Left lobe of liver (tissue), 2 donors: ENCODE measurements at places on chromosomes 2 and 18. TPM values are rescaled to one million over a fixed set of nuclear protein-coding genes. Genes with fewer than 3 reads are reported as not detected.

The LRRTM4 gene
- not detected for total RNA-seq

GRCh38 chr18:54950221-54950620, 9.0 kb downstream of the CCDC68 start:
- DNase-seq = no peak

DNA sequence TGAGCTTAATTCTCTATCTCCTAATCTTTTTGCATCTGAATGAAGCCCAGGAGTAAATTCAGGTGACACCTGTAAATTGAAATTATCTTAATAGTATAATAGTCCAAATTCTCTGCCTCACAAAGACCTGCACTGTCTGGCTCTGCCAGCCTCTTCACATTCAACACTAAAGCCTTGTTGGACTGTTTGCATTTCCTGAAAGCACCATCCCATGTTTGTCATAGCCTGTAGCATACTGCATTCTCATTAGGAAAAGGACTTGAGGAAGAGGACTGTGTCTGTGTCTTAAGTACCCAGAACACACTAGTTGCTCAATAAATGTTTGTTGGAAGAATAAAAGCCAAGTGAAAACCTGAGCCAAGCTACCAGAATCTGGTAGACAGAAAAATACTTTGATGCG, 42.9 kb upstream of the GRHL1 start:
- DNase-seq = no peak

The MARCO gene
- 38.8 TPM for total RNA-seq

The GREB1L gene
- total RNA-seq = 4.3 TPM

DNA sequence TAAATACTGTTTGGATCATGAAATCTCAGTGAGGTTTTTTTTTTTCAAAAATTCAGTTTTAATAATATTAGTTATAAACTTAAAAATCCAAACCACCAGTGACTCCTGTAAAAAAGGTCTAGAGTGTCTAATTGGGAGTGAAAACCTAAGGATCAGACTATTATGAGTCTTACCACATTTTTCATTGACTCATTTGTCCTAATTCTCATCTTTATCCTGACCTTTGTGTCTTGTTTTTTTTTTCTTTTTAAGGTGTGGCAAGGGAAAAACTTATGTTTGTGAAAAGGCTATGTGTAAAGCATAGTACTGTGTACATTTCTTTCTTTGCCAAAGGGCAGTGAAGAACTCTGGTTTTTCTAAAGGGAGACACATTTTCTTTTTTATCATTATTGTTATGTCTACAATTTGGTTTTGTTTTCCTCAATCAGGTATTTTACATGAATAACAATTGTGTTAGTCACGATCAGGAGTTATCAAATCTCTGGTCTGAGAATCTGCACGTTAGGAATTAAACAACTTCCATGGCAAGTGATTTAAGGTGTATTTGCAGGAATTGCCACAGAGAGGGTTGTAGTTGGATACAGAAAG, 52.6 kb downstream of the RHBDD1 start:
- no peak for DNase-seq

The NT5C1B gene
- not detected for total RNA-seq

DNA sequence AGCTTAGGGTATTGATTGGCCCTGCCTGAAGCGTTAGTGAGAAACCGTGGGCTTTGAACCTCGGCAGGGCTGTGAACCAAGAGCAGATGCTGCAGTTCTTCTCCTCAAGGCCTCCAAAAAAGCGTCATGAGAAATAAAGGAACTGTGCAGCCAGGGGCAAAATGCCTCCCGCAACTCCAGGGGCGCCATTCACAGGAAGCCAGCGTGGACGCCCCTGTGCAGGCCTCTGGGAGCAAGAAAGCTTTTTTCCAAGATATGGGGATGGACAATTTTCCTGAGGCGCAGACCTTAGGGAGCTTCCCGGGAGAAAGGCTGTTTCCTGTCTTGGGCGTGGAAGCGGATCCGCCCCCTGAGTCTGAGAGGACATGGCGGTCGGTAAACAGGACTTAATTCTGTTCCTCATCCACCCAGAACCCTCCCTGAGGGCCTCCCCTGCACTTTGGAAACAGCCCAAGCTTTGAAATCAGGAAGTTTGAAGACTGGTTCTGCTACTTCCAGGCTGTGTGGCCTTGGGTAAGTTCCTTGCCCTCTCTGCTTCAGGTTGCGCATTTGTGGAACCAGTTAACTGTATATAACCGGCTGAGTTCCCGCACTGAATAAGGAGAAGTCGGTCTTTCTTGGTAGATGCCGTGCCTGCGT, 29.6 kb upstream of the CABLES1 start:
- no peak for DNase-seq

DNA sequence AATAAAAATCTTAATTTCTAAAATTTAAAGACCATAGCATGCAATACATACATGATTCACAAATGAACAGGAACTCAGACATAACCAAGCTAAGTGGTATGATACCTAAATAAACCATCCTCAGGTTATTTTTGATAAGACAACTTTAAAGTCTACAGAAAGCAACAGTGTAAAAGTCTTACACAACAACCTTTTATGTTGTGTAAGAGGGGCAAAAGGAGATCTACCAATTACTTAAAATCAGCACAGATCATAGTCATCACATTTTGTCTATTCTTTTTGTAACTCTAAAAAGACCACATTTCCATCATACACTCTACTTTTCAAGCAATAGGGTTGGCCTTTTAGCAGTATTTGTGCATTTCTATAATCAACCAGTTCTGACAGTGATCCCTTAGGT, 16.3 kb downstream of the SP3 start:
- no peak for DNase-seq

The ROCK2 gene
- total RNA-seq = 12.0 TPM

DNA sequence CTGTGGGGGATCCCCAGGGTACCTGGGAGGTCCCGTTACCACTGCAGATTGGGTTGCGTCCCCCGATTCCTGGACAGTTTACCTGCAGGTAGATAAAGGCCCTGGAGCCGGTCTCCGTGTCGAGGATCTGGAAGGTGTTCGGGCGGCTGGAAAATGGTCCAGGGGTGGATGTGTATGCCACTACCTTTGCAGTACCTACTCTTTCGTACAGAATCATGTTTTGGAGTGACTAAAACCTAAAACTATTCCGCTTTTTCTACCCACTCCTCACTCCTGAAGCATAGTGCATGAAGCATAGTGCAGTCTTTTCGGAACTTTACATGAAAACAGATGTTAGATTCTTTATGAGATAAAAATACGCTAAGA, 418 bp downstream of the WDR75 start:
- no peak for DNase-seq

The TRIM43 gene
- total RNA-seq = not detected

- DNase-seq = no peak
Observed at GRCh38 chr2:168363347-168364092, 92.6 kb upstream of the CERS6 start.

The NXPH2 gene
- total RNA-seq = not detected

- DNase-seq = no peak
Observed at GRCh38 chr2:28591711-28592335, 96.0 kb downstream of the PLB1 start.

DNA sequence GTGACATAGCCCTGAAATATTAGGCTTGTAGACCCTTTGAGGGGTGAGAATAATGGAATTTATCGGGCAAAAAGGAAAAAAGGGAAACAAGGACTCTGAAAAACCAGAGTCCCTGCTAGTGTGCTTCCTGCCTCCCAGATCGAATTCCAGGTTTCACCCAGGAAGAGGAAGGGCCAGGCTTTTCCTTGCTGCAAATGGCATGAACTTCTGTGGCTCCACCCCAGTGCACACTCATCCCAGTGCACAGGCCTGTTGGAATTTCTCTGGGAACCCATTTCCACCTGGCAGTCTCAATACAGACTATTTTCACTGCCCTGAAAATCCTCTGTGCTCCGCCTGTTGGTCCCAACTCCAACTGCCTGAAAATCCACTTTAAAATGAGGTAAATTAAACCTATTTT, 29.9 kb downstream of the C18orf54 start:
- DNase-seq = no peak

The DOK1 gene
- 2.8 TPM for total RNA-seq

GRCh38 chr2:203549406-203549805, 14.3 kb upstream of the RAPH1 start:
- no peak for DNase-seq

GRCh38 chr2:46073540-46074046, 223.6 kb upstream of the EPAS1 start:
- no peak for DNase-seq

The DNAJC5G gene
- not detected for total RNA-seq

The TRABD2A gene
- 0.68 TPM for total RNA-seq

DNA sequence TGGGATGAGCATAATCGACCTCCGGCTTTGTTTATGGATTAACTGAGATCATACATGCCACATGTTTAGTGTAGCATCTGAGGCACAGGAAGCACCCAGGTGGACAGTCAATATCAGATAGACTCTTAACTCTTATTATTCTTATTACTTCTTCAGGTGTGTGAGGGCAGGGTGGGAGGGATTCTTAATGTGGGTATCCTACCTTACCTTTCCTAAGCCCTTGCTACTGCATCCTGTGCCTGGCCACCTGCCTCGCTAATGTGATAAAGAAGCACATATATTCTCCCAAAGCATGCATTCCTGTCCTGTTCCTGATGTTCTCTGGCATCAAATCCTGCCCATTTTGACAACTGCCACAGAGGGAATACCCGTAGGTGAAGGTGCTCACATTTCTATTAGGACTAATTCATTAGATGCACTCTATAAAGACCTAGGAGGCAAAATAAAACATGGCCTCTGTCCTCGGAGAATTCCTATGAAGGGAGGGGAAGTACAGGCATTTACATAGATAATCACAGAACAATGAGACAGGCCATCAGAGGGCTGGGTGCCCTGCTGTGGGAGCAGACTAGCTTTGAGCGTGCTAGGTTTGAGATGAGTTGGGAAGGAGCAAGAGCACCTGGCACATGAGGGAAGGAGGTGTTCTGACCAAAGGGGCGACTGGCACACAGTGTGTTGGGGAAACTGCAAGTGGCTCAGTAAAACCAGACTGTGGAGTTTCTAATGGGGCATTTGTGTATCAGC, 19.5 kb upstream of the CELF4 start:
- no peak for DNase-seq

The DSG4 gene
- not detected for total RNA-seq

DNA sequence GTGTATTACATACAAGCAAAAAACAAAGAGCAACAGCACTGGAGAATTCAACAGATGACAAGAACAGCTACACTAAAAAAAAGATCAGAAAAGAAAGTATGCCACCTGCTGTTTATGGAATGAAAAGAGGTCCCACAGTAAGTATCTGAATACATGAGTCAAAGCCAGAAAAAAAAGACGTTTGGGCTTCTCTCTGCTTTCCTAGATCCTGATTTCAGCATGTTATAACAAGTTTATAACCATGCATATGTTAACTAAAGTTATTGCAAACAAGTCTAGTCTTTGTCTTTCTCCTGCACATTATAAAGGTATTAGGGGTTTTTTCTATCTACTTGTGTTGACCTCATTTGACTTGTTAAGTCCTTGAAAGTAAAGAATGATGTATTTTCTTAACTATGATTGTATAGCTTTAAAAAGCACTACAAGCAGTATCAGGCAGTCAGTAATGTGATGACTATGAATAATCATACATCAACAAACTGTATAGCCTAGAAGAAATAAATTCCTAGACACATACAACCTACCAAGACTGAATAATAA, 108.5 kb upstream of the COL5A2 start:
- no peak for DNase-seq

The SKA1 gene
- 0.15 TPM for total RNA-seq

The FBLN7 gene
- 5.1 TPM for total RNA-seq

GRCh38 chr2:8553643-8554042, 128.2 kb upstream of the ID2 start:
- no peak for DNase-seq

- DNase-seq = no peak
Observed at GRCh38 chr2:128817171-128817570, 498.5 kb upstream of the HS6ST1 start.

GRCh38 chr2:59833941-59834340, 719.5 kb downstream of the BCL11A start:
- DNase-seq = no peak

The CFAP65 gene
- 0.05 TPM for total RNA-seq

DNA sequence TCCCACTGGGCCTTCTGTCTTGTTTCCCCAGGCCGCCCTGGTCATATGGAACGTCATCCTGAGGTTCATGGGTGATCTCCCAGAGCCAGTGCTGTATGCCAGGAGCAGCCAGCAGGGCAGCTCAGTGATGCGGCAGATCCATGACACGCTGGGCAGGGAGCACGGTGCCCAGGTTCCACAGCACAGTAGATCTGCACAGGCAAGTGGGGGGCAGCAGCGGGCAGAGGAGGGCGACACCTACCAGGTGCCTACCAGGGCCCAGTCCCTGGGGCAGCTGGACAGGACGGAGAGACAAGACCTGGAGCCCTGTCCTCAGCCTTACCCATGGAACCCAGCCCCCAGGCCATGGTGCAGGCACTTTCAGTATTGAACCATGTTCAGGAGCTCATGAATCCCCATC, 36.1 kb upstream of the GPR17 start:
- DNase-seq = peak; percentile 40

- no peak for DNase-seq
Observed at GRCh38 chr18:28147674-28148171, 29.2 kb downstream of the CDH2 start.

The RNU2-63P gene
- total RNA-seq = 1.7 TPM

GRCh38 chr18:47436871-47437270, 185.4 kb upstream of the SKOR2 start:
- no peak for DNase-seq

The SPDYA gene
- total RNA-seq = 0.13 TPM

DNA sequence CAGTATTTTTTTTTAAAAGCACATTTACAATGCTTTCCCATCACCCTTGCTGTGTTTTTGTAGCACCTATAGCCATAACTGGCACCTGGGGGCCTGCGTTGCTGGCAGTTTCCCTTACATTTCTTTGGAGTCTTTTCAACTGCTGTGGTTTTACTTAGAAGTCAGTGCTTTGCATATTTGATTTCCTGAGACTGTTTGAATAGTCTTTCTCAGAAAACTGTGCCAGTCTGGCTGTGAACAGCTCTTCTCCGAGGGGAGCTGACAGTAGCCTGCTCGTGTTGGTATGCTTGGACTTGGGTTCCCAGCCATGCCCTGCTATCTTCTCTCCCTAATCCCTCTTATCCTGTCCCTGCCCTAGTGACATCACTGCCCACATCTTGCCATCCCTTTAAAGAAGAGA, 81.5 kb downstream of the DPP4 start:
- DNase-seq = no peak

DNA sequence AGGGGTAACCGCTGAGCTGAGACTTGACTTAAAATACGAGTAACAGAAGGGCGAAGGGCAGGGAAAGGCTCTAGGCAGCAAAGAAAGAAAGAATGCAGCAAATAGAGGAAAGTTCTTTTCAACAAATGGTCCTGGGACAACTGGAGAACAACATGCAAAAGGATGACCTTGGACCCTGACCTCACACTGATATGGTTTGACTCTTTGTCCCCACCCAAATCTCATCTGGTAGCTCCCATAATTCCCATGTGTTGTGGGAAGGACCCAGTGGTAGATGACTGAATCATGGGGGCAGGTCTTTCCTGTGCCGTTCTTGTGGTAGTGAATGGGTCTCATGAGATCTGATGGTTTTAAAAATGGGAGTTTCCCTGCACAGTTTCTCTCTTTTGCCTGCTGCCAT, 33.9 kb downstream of the ST3GAL5 start:
- DNase-seq = no peak

GRCh38 chr18:2921778-2922177, 75.0 kb downstream of the EMILIN2 start:
- DNase-seq = no peak

The RAB6C gene
- total RNA-seq = not detected

GRCh38 chr2:173296235-173296634, 58.4 kb upstream of the CDCA7 start:
- no peak for DNase-seq

The SNTG2 gene
- not detected for total RNA-seq

- DNase-seq = no peak
Observed at GRCh38 chr2:97966545-97967215, 29.1 kb downstream of the TMEM131 start.
